ENCODE measurements at places on chromosomes 3 and 15.
A peak's percentile ranks its signal among the peaks of the same experiment; 100 is the strongest.

GRCh38 chr15:40275523-40275922 lies 7.3 kb downstream of the ANKRD63 start:
- no peak for DNase-seq

DNA sequence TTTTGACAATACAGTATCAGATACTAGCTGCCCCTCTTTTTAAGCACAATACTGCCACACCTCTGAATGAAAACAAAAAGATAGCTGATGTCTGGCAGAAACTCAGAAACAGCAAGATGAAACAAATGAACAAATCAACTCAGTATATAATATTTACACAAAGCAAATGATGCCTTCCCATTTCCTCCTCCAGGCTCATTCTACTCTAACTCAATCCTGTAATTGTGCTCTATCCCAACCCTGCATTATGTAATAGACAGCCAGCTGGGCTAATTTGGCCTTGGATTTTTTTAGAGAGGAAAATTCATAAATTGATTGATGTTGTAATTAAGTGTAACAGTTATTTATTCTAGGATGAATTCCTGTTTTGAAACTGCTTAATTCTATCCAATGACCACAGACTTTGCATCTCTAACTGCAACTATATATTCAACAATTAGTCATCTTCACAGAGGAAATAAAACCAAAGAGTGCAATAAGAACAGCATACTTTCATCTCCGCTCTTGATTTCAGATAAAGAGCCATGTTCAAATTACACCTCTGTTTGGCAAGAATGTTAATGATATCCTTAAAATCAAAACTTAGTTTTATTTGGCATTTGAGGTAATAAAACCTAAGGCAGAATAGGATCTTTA lies 6.1 kb downstream of the ATG3 start:
- DNase-seq, result no peak

DNA sequence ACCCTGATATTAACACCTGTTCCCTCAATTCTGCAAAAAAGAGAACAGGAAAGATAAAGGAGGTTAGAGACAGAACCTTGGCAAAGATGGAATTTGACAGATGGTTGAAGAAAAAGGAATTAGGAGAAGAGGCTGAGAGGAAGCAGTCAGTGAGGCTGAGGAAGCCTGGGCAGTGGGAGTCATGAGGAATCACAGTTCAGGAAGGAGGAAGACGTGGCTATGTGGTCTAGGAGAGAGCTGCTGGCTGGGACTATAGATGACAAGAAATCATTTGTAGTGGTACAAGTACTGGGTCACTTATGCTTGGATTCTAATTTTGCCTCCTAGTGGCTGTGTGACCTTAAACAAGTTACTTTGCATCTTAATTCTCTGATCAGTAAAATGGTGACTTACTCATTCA lies 49.0 kb downstream of the LARS2 start:
- DNase-seq, result no peak

- DNase-seq, result no peak
These were observed 1.6 kb upstream of the TTLL3 start for GRCh38 chr3:9808345-9809037.

DNA sequence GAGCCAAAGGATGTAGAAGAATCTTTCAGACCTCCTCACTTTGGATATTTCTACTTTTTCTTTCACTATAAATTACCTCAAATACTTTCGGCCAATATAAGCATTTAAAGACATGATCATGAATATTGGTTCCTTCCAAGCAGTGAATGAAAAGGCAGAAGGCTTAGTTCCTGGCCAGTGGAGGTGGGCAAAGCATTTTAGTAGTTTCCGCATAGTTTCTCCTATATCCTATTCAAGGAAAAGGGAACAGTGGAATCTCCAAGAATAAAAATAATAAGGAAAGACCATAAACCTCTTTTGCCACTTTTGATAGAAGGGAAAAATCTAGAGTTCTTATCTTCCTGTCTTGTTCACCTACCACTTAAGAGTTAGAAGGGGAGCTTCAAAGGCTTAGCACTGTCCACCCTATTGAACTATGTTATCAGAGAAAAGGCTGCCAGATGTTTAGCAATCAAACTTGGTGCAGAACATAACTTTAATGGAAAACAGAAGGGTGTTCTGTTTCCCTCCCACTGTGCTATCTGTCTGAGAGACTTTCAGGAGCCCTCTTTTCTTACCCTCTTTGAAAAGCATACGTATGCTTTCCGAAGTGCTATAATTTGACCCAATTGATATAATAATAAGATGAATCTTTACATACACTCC lies 155.6 kb upstream of the DPH6 start:
- no peak for DNase-seq

DNA sequence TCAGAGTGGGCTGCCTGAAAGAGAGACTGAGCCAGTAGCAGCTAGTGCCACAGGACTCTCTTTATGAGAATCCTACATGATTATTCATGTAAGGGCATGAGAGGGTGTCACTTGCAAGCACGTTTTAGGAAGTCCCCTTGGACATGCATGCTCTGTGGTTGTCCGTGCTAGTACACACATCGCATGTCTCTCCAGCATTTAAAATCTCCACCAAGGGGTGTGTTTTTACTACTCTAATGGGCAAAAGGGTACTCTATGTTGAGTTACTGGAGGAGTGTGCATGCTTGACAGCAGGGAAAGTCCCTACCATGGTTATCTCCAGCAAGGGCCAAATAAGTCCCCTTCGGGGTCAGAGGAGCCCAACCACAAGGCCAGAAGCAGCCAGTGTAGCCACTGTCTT lies 70.7 kb downstream of the DCLK3 start:
- no peak for DNase-seq

GRCh38 chr3:9770276-9770812 lies 597 bp upstream of the CAMK1 start:
- peak; percentile 32 for DNase-seq

- no peak for DNase-seq
These were observed 460.7 kb upstream of the RASGRP1 start for GRCh38 chr15:39025321-39025720.

- no peak for DNase-seq
These were observed 258.4 kb downstream of the CHL1 start for GRCh38 chr3:454986-455385.

GRCh38 chr3:48426944-48427629 lies 2.8 kb downstream of the PLXNB1 start:
- no peak for DNase-seq

GRCh38 chr15:51390966-51391422 lies 49.5 kb downstream of the GLDN start:
- DNase-seq, result no peak

- DNase-seq, result no peak
These were observed 32.2 kb downstream of the RASGRF1 start for GRCh38 chr15:79058260-79058850.

DNA sequence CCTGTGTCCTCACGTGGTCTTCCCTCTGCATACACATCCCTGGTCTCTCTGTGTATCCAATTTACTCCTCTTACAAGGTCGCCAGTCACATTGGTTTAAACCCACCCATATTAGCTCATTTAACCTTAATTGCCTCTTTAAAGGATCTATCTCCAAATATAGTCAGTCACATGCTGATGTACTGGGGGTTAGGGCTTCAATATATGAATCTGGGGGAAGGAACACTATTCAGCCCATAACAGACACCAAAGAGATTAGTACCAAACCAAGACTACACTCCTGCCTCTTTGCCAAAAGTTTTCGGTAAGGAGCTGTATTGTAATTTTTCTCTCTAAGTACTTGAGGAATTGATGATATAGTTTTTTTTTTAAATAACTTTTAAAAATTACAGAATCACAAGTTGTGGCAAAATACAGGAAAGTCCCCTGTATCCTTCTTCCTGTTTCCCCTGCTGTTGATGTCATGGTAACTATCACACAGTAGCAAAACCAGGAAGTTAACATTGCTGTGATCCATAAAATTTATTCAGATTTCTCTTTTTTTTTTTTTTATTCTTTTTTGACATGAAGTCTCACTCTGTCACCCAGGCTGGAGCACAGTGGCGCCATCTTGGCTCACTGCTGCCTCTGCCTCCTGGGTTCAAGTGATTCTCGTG lies 67.8 kb downstream of the SLCO3A1 start:
- no peak for DNase-seq

DNA sequence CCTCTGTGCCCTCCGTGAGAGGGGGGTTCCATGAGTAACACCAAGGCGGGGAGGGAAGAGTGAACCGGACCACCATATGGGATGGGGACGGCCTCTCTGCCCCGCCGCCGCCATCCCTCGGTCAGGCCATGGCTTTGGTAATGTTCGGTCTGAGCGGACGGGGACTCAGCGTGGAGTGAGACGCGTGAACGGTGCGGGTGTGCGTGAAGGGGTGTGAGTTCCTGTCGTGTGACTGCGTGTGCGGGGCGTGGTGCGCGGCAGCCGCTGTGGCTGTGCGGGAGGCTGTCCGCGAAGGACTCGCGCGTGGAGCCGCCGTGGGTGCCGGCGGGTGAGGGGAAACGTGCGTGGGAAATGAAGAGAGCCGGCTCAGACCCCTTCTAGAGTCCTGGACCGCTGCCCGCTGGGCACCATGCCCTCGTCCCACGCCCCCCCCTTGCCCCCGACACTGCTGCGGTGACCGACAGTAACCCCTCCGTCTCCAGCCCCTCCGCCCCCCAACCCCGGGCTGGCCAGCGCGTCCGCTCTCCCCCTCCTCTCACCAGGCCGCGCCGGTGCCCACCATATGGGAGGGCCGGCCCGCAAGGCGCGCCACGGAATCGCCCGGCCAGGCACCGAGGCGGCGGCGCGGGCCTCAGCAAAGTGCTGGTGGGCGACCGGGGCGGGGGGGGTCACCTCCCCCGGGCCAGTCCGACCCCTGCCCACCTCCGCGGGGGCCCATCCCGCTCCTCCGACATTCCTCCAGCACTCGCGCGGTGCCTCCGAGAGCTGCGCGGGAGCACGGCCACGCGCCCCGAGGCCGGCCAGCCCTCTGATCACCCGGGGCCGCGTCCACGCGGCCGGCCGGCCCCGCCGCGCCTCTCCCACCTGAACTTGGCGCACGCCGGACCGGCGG lies 589 bp downstream of the KLF15 start:
- no peak for DNase-seq

DNA sequence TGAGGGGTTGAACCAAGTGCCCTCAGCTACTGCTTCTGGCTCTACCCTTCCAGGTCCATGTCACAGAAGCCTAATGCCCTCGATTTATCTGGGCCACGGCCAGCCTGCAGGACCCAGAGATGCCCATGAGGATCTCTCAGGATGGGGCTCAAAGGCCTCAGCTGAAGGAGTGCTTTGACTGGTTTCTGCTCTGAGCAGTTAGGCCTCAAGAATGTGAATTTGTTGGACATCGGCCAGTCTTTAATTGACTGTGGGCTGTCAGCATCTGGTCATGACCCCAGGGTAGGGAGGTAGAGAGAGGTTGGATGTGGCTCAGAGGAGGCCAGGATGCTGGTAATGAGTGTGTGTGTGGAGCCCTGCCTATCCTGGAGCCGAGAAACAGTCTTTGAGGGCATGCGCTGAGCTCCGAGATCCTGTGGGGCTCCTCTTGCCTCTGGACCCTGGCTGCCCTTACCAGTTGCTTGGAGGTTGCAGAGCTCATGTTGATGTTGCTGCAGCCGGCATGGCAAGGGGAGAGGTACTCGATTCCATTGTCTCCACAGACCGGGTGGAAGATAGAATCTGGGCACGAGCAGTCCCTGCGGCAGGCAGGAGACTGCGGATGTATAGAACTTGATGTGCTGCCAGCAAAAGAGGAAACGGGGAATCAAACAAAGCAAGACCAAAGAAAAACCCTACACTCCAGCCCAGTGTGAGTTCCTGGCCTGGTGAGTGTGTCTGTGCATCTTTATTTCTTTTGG lies 49.1 kb upstream of the RAB6B start:
- DNase-seq, result peak; percentile 21

GRCh38 chr3:132486099-132486498 lies 68.8 kb downstream of the DNAJC13 start:
- no peak for DNase-seq

DNA sequence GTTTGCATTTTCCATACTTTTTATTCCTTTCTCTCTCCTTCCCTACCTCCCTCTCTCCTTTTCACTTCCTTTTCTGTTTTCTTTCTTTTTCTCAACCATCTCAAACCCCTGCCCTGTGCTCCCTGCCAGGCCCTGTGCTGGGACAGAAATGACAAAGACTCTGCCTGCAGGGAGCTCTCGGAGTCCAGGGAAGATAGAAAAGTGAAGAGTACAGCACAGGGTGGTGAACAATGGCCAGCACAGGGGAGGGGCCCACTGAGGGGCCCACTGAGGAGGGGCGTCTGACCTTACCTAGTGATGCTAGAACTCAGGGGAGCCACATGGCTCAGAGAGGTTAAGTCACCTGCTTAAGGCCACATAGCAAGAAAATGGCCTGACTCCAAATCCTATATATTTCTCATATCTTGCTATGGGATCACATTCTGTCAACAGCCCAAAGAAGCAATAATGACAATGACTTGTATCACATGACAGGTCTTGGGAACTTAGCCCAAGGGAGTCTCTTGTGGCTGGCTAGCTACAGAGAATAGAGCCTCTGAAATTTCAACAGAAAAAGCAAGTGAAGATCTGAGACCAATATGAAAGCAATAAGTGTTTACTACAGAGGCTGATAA lies 44.3 kb upstream of the ATP2B2 start:
- DNase-seq, result no peak

- DNase-seq, result peak; percentile 64
These were observed 15.5 kb downstream of the BMF start for GRCh38 chr15:40092979-40093869.

DNA sequence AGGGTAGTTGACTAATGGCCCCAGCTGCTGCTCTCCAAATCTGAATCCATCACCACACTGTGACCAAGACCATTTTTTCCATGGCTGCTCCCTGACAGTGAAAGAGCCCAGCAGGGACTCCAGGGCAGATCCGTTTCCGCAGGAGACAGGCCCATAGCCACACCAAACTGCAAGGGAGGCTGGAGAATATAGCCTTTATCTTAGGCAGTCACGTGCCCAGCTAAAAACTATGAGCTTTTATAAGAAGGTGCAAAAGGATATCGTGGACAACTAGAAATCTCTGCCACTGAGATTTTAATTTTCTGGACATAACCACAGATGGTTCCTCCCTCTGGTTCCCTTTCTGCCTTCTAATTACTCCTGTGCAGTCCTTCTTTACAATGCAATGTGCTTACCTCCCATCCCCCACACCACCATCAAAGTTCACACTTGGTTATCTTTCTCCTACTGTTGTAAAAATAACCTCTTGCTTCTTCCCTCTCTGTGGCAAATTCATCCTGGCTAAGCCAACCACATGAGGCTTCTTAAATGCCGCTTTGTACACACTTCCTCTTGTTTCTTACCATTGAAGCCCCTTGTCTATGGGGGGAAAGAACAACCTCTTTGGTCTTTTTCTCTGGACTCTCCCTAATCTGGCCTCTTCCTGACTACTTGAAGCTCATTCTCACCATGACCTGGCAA lies 233.7 kb downstream of the SHQ1 start:
- no peak for DNase-seq

GRCh38 chr3:47313341-47314055 lies 30.8 kb downstream of the KLHL18 start:
- no peak for DNase-seq

- DNase-seq, result no peak
These were observed 74.4 kb downstream of the MOBP start for GRCh38 chr3:39541917-39542329.
